Activated T-cell treated with anti-CD3 and anti-CD28 coated beads, Interleukin-2, amount 50 U/mL, for 48 hours (primary cell): ENCODE measurements at places on chromosomes 7 and 10.

GRCh38 chr10:48234787-48235186 is 39.7 kb downstream of the FRMPD2 start:
- DNase-seq, result no peak

DNA sequence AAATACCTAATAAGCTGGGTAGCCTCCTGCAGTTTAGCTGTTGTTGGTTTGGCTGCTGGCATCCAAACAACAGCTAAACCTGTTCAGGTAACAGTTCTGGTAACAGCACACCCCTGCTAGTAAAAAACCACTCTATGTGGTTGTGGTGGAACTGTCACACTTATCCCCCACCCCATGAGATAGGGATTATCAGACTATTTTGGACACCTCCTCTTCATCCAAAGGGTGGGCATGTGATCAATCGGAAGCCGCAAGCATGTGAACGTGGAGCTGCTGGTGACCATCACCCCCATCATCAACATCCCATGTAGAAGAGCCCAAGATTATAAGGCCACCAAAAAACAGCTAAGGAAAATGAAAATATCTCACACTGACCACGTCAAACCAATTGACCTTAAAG is 2.5 kb downstream of the MTPAP start:
- no peak for DNase-seq

- DNase-seq, result no peak
These were observed 46.4 kb downstream of the TMEM168 start for GRCh38 chr7:112743811-112744210.

DNA sequence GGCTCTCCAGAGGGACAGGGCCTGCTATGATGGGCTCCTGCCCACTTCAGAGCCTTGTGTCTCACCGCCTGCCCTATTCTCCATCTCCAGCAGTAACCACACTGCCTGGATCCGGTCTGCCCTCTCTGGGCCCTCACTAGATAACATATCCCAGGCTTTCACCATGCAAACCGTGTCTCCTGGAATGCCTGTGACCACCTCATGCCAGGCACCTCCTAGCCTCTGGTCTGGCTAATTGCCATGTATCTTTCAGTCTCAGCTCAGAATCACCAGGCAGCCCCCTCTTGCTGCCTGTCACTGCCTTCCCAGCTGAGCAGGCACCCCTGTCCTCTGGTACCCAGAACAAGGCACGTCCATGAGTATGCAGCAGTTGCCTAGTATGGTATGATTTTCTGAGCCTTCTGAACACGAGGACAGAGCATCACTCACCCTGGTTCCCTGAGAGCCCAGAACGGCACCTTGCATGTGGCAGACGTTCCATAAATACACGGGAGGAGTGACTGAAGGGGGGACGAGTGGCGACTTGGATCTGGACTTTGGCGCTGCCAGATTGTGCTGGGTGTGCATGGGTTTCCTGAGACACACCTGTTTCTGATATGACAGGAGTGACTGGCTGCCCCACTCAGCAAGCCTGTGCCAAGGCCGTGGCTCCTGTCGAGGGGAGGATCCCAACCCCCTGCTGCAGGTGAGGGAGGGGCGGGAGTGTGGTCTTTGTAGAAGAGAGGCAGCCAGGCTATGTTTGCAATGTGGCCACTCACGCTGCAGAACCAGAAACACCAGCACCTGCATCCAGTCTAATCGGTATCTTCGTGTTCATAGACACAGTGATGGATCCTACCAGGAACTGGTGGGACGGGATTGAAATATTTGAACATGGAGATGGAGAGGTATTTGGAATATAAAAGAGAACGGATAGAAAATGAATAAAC is 95.2 kb downstream of the VOPP1 start:
- peak; percentile 14 for DNase-seq

GRCh38 chr10:129418496-129419225 is 48.4 kb upstream of the MGMT start:
- DNase-seq, result no peak

- no peak for DNase-seq
These were observed 37.2 kb upstream of the ABCB5 start for GRCh38 chr7:20578257-20578771.

DNA sequence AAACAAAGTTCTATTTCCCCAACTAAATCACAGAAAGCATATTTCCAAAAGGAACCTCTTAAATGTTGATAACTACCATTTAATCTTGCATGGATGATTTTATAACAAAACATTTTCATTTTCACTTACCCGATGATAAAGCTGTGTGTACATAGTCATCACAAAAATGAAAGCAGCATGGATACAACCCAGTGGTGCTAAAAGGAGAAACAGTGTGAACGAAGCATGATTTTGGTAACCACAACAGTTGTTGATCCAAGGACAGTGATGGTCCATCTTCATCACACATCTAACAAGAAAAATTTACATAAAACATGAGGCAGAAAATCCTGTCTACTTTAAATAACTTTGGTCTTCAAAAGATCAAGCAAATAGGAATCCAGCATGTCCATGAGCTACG is 4.7 kb downstream of the ZDHHC6 start:
- no peak for DNase-seq

GRCh38 chr7:122682815-122683550 is 15.9 kb downstream of the RNF133 start:
- no peak for DNase-seq

DNA sequence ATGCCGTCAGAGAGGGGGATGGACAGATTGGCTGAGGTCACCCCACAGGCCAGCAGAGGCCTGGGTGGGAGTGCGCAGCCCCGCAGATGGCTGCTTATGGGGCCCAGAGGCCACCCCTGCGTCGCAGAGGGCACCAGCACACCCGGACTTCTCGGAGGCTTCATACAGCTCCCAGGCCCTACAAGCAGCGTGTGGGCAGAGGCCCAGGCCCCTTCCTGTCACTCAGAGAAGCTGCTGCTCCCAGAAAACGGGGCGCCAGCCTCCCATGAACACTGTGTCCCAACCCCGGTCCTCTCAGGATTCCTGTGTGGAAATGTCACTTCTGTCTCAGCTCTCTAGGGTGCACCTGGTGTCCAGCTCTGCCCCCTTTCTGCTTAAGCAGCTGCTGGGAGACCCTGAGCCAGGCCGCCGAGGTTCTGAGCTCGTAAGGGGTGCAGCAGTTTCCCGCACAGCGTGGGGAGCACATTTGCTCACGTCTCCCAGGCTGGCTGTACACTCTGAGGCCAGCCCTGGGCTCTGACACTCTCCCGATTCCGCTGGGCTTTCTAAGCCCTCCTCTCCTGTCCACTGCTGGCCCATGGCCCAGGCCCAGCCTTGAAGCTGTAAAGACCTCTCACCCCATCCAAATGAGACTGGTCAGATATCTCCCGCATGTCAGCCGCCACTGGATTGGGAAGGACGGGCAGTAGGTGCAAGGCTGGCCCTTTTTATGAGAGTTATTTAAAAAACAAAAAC is 6.8 kb downstream of the GPR146 start:
- DNase-seq, result no peak

DNA sequence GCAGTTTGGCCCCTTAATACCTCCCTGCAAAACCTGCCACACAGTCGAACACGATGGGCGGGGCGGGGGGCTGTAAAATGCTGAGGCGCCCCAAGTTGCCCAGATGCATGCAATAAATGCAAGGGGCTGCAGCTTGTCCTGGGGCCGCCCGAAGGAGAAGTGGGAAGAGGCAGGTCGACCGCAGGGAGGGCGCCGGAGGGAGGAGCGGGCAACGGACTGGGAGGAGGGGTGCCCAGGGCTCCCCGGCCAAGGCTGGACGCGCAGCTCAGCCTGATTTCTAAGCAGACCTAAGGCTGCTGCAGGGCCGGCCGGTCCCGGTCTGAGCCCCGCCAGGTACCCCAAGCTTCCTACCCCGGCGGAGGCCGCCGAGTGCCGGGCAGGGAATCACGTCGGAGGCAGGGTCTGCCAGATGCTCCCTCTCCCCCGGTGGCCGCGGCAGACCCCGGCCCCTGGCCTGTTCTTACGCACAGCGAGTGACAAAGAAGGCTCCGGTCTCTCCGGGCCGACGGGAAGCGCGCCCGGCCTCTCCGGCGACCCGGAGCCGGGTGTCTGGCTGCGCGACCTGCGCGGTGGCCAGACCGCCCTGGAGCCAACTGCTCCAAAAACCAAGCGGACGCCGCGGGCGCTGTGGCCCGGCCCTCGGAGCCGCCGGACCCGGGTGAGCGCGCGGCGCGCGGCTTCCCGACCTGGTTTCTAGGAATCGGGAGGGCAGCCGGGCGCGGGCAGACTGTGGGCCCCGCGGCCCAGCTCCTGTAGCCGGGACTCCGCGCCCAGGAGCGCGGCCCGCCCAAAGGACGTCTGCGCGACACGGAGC is 744 bp upstream of the EBF3 start:
- DNase-seq, result no peak

GRCh38 chr7:105202616-105203015 is 186.1 kb downstream of the SRPK2 start:
- no peak for DNase-seq

GRCh38 chr7:102021841-102022618 is 204.6 kb downstream of the CUX1 start:
- DNase-seq, result no peak

GRCh38 chr10:368579-369220 is 233.4 kb downstream of the ZMYND11 start:
- no peak for DNase-seq

GRCh38 chr10:23070913-23071218 is 24.5 kb upstream of the MSRB2 start:
- no peak for DNase-seq

- DNase-seq, result no peak
These were observed 30.1 kb downstream of the KCND2 start for GRCh38 chr7:120303105-120303504.

GRCh38 chr10:97116462-97117162 is 69.1 kb downstream of the SLIT1 start:
- DNase-seq, result no peak

DNA sequence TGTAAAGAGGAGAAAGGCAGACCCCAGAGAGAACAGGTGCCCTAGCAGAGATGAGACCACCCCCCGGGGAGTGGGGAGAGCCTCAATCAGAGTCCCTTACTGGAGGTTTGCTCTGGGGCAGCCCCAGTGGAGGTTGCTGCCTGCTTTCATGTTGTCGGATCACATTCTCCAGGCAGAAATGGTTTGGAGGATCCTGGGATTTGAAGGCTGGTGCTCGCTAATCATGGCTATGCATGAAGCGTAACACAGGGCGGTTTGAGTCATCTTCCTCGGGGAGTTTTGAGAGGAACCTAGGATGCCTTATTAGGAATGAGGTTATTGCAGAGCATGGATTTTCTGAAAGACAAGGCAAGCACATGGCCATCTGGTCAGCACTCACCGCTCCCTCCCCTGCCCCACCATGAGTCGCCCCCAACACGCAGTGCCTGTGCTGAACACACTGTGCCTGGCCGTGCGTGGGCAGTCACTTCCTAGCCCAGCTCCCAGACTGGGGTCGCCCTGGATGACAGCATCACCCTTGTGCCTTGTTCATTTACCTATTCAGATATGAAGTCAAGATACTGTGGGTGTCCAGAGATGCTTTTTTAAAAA is 319.9 kb downstream of the DPP6 start:
- no peak for DNase-seq

DNA sequence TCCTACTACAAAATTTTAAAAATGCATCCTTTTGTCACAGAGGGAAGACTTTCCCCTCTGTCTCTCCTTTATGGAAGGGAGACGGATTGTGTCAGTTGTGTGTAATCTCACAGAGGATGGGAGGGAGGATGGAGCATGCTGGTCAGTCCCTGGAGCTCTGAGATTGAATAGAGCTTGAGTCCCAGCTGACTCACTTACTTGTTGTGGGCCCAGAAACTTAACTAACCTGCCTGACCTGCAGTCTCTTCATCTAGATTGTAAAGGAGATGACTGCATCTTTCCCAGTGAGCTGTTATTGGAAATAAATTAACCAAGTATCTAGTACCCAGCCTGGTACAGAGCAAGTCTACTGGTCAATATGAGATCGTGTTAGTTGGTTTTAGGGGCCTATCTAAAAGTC is 77.9 kb upstream of the ADO start:
- no peak for DNase-seq

DNA sequence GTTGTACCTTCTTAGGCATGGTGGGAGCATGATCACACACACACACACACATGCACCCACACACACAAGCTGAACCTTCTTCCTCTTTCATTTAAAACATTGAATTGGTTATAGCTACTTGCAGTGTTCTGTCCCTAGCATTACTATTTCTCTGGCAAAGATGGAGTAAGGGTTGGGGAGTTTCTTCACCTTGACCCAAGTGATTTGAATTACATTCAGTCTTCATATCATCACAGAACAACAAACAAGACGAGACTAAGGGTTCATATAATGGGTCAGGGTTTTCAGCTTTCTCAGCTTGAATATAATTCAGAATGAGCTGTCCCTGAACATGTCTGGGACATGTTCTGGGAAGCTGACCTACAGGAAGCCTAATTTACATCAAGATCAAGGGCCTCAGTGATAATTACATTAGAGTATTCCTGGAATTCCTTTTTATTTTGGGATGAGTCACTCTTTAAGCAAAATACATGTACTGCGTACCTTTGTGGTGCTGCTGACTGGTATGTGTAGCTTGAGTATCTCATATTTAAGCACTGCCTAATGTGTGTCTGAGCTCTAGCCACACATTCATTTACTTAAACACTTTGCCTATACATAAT is 213.5 kb upstream of the TMEM229A start:
- no peak for DNase-seq

GRCh38 chr10:11414314-11415038 is 197.0 kb downstream of the USP6NL start:
- no peak for DNase-seq

DNA sequence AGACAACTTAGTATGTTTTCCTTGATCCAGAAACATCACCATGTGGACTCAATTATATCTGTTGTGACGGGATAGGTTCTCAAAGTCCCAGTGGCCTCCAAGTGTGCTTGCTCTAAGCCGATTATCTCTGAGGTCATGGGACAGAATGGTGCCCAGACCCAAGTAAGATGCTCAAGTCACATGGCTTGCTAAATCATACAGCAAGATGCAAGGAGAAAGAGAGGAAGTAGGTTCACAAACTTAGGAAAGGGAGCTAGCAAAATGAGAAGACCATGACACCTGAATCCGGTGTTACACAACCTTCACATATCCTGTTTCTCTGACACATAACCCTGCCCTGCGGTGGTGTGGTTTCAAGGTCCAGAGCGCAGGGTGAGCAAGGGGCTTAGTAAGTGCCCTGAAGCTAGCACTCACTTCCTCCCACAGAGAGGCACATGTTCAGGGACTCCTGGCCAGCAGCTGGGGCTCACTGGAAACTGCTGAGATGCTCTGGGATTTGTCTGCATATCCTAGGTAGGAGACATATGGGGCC is 590.9 kb upstream of the ANKRD30A start:
- DNase-seq, result no peak

- DNase-seq, result no peak
These were observed 98.6 kb upstream of the PRPS1L1 start for GRCh38 chr7:18126281-18126680.
